ENCODE measurements at places on chromosomes 1 and 21.

DNA sequence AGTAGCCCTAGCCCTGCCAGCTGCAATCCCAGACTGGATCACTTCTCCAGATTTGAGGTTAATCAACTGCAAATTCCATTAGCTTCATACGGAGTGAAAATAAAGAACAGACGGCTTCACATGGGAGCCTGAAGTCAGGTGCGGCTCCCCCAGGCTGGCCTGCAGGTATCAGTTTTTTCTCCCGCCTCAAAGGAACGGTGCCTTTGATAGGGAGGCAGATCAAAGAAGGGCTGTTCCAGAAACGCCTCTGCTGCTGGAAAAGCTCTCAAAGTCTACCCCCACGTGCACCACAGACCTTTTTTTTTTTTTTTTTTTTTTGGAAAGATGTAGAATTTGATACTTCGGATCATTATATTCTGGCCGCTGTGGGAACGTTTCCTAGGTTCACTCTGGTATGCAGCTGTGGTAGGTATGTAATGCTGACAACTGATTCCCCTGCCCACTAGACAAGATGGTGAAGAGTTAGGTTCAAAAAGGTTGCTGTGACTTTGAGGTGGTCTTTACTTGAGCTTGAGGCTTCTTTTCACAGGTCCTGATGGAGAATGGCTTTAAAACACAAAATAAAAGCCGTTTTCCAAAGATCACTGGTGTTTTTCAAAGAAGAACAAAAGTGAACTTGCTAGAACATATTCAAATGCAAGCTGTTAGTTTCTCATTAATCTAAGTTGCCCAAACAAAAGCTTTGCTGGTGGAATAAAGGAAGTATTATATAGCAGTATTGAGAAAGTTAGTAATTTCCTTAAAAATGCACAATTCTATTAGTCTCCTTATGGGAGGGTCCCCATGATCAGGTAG is 189.0 kb upstream of the NFIA start:
- DNase-seq = no peak

GRCh38 chr1:29901624-29902325 is 665.5 kb downstream of the PTPRU start:
- DNase-seq = no peak

DNA sequence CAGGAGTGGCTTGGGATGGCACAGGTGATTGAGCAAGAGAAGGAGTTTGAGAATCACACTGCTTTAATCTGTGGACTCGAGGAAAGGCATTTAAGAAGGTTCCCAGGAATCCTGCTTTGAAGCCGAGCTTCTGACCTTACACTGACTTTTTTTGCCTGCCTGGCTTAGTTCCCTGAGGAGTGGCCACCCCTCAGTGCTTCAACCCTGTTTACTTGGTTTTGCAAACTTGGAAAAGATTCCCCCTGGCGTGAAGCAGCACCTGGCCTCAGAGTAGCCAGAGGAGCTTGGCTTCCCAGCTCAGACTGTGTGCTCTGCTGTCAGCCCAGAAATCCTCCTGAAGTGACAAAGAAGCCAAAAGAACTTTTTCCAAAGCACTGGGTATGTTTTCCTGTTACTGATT is 48.5 kb upstream of the LDLRAP1 start:
- no peak for DNase-seq

- peak; percentile 97 for DNase-seq
Observed at GRCh38 chr1:212158912-212159796, 123.6 kb downstream of the DTL start.

- DNase-seq = no peak
Observed at GRCh38 chr1:183219616-183220009, 33.5 kb downstream of the LAMC2 start.

GRCh38 chr1:14443164-14443787 is 155.2 kb upstream of the KAZN start:
- no peak for DNase-seq

DNA sequence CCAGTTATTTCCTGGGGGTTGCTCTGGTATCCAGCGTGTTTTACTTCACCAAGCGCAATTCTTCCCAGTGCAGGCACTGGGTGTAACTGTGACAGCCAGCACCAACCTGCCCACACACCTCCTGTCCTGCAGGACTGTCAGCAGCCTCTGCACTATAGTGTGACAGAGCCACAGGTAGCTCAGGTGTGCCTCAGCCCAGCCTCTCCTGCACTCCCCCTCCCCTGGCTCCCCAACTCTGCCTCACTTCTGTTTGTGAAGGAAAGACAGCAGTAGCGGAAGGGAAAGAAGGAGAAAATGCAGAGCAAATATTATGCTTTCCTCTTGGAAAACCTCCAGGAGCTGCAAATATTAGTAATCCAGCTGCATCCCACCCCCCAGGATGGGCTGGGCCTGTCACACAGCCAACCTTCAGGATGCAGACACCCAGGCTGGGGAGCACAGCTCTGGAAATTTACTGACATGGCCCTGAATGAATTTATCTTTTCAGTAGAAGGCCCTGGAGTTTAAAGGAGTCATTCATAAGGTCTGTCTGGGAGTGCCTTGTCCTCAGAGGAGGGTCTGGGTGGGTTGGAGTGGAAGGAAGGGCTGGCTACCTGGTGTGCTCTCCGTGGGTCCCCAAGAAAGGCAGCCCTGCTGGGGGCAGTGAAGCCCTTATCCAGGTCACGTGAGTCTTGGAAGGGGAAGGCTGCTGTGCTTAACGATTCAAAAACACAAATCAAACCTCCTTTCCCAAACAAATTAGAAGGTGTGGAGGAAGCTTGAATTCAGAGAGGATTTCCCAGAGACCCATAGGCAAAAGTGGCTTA is 20.9 kb downstream of the CAPN2 start:
- no peak for DNase-seq

DNA sequence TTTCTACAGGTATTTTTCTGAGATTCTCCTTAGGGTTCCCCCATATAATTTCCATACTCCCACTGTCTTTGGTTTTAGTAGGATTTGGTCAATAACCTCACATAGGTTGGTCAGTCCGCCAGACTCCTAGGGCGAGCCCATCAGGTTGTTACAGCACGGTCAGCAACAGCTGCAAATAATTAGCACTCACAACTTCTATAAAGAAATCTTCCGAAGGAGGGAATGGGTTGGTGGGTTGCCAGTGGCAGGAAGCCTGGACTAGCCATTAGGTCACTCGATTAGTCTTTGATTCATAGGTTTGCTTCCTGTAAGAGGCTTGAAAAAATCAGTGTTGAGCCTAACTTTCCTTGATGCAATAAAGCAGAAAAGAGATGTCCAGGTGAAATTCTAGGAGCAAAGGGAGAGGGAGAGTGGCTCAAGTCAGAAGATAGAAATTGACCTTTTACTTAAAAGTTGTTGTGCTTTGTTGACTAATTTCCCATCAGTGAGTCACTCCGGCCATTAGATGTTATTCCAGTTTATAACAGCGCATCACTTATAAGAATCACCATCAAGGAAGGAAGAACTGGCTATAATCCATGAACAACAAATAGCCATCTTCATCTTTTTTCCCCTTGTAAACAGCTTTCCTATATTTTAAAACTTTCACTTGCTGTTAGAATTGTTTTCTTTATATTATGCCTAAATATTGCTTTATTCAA is 88.3 kb downstream of the TPR start:
- no peak for DNase-seq

DNA sequence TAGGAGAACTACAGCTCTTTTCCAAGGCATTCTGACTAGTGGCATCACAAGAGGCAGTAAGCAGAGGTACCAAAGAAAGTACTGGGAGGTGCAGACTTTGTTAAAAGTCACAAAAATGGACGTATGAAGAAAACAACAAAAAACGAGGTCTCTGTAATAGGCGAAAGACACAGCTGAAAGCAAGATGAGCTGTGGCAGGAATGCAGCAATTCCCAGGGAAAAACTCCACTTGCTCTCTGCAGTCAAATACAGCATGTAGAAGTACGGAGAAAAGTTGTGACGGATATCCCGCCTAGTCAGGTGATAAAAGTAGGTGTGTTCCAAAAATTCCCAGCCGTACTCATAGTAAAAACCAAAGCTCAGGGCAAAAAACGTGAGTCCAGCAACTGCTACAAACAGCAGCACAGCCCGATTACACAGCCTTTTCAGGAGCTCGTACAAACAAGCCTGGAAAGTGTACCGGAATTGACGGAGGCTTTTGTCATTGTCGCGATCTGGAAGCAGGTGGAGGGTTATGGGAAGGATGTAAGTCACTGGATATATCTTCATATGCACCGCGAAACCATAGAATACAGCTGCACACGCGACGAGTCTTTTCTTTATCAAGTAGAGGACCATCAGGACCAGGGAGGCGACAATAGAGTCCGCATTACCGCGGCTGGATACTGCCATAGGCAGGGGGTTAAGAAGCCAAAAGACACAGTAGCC is 979 bp downstream of the PIGM start:
- peak; percentile 24 for DNase-seq

DNA sequence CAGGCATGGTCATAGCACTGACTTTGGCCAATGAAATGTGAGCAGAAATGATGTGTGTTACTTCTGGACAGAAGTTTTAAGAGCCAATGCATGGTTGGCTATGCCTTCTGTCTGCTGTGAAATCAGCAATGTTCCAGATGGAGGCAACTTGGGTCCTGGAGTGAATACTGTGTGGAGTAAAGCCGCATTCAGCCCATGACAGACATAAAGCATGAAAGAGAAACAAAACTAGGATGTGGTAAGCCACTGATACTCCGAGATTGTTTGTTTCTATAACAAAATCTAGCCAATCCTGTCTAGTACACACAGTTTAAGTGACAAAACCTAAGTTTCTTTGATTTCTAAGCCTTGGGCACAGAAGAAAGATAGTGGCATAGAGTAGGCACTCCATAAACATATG is 47.1 kb upstream of the ARHGAP29 start:
- DNase-seq = peak; percentile 38

- no peak for DNase-seq
Observed at GRCh38 chr1:87017998-87018672, 103.7 kb downstream of the HS2ST1 start.

DNA sequence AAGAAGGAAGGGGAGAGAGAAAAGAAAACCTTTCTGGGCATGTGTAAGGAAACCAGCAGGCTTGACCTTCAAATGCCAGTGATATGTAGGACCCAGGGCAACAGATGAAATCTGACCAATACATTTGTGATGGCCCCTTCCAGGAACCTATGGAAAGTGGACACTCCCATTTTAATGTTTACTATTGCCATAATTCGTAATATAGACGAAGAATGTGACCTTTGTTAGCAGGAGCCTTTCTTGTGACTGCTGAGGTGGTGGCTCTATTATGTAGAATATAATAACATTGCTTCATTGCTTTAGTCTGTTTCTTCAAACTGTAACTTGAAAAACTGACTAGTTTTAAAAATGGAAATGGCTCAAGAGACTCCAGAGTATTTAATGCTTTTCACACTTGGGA is 150.8 kb downstream of the MAGI3 start:
- no peak for DNase-seq

DNA sequence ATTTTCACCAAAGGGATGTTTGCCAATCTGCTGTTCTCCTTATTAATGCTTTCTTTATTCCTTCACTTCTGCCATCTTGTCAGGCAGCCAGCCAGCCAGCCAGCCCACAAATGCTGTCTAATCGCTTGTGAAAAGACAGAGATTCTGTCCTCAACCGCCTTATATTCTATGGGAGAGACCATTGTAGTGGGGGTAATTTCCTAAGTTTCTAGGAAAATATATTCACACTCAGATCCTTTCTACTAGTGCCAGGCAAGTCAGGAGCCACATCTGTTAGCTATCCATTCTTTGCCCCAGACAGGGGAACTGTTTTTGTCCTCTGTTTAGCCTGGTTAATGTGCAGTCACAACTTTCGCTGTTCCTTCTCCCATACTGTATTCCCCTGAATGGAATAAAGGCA is 1023.1 kb downstream of the ADGRL2 start:
- DNase-seq = no peak
